Stimulated activated CD4-positive, alpha-beta T cell treated with anti-CD3 and anti-CD28 coated beads, TNF-alpha, amount 100 ng/mL, for 24 hours (primary cell): ENCODE measurements at places on chromosomes 5 and 9.

- DNase-seq, result no peak
These were observed 308.0 kb downstream of the DOCK8 start for GRCh38 chr9:522658-523057.

- no peak for DNase-seq
These were observed 33.3 kb upstream of the PTGS1 start for GRCh38 chr9:122337556-122337929.

- no peak for DNase-seq
These were observed 39.6 kb downstream of the ZNF608 start for GRCh38 chr5:124706729-124707361.

GRCh38 chr5:149224282-149224681, 47.4 kb upstream of the AFAP1L1 start:
- no peak for DNase-seq

GRCh38 chr5:121870489-121870888, 18.8 kb downstream of the FTMT start:
- no peak for DNase-seq

DNA sequence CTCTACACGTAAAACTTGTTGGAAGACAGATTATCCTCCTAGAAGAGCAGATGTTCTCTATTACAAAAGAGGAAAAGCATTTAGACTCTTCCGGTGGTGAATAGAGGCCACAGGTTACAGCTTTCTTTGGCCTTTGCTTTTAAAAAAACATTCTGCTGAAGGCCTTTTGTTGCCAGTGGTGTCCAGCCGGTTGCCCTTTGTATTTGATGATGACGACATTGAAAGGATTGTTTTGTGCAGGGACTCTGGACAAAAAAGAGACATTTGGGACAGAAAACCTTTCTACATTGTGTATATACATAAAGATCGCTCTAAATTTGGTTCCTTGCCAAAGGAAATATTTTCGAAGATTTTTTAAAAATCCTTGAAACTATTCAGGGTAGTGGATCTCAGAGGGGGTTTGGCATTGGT, 180.3 kb downstream of the C9orf152 start:
- DNase-seq, result no peak

DNA sequence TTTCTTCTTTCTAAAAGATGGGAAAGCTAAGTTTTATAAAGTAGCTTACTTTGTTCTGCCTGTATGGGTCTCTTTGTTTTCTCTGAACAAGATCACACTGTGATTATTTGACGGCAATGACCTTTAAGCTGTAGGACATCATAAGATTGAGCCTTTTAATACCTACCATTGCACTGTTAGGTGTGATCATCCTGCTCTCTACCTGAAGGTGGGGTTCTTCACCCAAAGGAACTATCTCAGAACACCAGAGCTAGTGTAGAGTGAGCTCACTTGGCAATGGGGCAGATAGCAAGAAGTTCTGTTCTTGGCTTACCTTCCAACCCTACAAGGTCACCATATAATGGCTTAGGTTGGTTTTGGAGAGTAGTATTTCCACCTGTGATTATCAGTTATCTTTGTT, 200.2 kb downstream of the SPATA31D1 start:
- no peak for DNase-seq

GRCh38 chr9:757246-757881, 84.1 kb upstream of the DMRT1 start:
- no peak for DNase-seq

DNA sequence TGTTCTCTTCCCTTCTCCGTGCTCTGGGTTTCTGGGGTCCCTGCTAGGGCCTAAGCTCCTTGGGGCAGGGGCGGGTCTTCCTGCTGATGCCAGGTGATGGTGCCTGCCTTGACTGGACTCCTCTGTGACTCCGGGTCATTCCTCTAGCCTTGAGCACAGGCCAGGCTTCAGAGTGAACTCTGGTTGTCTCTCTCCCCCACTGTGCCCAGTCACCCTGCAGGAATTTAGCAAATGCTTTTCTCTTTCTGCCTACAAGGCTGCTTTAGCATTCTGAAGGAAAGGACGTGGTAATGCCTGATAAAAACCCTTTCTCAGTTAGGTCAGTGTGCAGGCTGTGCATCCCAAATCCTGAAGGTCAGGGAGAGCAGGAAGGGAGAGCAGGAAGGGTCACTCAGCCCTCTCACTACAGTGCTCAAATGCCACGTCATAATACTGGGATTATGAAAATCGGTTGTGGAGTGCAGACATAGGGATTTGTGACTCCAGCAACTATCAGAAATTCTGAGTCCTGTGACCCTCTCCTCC, 2.7 kb downstream of the CXCL14 start:
- no peak for DNase-seq
